ENCODE measurements at places on chromosomes 12 and 14.
A peak's percentile ranks its signal among the peaks of the same experiment; 100 is the strongest.

DNA sequence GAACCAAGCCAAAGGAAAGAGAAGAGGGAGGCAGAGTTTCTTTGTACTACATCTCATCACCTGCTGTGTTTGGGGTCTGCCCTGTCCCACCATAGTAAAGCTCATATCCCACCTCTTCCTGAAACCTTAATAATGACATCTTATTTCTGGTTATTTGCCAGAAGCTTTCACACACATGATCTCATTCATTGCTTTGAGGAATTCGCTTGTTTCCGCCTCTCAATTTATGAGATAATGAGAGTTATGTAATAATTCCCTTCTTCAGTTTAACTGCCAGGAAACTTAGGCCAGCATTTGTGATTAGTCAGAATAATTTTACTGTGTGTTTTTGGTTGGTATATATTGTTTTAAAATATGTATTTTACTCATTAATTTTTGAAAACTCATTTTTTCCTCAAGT lies 205.2 kb downstream of the CACNA1C start:
- no peak for DNase-seq

- DNase-seq, result peak; percentile 20
Measured at GRCh38 chr12:130014485-130014807, 110.6 kb upstream of the TMEM132D start.

DNA sequence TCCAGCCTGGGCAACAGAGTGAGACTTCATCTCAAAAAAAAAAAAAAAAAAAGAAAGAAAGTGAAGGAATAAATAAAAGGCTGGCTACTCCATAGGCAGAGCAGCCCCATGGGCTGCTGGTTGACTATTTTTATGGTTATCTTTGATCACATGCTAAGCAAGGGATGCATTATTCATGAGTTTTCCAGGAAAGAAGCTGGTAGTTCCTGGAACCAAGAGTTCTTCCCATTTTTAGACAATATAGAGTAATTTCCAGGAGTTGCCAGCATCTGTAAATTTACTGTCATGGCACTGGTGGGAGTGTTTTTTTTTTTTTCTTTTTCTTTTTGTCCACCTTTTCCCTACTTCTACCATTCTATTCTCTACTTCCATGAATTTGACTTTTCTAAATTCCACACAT lies 24.2 kb downstream of the FGD4 start:
- DNase-seq, result no peak

DNA sequence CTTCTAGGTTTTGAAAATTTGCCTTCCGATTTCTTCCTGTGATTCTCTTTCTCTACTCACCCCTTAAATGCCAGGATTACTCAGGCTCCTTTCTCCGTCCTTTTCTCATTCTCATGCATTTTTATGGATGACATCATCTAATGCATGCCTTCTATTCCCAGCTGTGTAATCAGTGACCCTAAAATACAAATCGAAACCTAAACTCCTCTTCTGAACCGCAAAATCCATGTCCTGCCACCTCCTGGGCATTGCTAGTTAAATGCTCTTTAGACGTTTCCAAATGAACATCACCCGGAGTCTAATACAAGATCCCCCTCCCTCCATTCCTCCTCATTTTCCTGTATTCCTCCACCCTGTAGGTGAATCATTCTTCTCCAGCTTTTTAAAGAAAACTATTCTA lies 1703.1 kb upstream of the FLRT2 start:
- no peak for DNase-seq

- no peak for DNase-seq
Measured at GRCh38 chr12:113844495-113845210, 121.5 kb downstream of the RBM19 start.

DNA sequence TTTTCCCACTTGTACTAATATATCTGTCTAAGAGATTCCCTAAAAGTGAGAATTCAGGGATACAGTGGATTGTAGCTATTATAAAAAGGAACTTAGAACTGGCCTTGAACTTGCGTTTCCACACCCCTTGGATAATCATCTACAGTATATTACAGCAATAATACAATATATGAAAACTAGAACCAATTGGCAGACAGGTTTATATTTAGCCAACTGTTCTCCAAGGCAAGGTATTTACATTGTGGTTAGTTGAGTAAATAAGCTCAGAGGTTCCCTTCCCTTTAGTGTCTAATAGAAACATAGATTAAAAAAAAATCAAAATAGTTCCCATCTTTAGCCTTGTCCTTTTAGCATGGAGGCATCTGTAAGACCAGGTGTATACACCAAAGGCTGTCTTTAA lies 42.1 kb downstream of the LIMA1 start:
- DNase-seq, result no peak

GRCh38 chr14:87013583-87013982 lies 979.4 kb downstream of the GALC start:
- no peak for DNase-seq

- no peak for DNase-seq
Measured at GRCh38 chr12:1279050-1279449, 288.0 kb downstream of the ERC1 start.

DNA sequence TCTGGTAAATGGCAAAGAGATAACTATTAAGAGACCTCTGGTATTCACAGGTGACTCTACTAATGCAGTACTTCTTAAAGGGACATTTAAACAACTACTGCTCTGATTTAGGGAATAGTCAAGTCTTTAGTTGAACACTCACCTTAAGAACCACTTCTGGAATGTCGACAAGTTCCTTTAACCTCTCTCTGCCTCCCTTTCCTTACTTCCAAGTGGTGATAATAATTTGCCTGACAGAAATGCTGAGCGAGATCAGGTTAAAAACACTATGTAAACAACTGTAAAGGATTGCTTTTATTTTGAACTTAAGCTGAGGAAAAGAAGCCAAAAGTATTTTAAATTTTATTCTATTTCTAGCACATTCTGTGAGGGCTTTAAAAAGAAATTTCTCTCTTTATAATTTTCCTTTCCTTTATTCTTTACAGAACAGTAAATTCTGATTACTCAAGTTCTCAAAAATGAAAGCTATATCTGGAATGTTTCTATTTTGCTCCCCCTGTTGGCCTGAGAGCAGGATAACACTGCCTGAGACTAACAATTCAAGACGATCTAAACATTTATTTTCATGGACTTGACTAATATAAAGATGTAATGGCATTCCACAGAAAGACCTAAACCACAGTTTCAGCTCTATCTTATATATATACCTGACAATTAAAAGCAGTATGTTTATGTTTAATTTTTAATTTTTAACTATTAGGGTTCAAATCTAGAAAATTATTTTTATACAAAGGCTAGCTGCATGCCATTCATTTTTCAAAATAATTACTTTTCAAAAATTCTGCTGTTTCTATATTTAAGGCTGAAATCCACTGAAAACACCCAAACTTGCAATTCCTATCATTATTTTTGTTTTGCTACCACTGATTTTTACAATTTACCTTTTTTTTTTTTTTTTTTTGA lies 29.2 kb downstream of the ZCCHC8 start:
- peak; percentile 62 for DNase-seq

- DNase-seq, result no peak
Measured at GRCh38 chr12:128365032-128365431, 98.1 kb downstream of the TMEM132C start.

GRCh38 chr12:47735649-47736048 lies 10.4 kb upstream of the ENDOU start:
- no peak for DNase-seq

- no peak for DNase-seq
Measured at GRCh38 chr14:91867316-91867988, at the start of gene TC2N. TSS of gene TC2N (minus strand) at chr14:91867536. CDS start at chr14:91813769, 53,767 bp downstream.

GRCh38 chr12:130775953-130776856 lies 60.1 kb upstream of the RIMBP2 start:
- no peak for DNase-seq

DNA sequence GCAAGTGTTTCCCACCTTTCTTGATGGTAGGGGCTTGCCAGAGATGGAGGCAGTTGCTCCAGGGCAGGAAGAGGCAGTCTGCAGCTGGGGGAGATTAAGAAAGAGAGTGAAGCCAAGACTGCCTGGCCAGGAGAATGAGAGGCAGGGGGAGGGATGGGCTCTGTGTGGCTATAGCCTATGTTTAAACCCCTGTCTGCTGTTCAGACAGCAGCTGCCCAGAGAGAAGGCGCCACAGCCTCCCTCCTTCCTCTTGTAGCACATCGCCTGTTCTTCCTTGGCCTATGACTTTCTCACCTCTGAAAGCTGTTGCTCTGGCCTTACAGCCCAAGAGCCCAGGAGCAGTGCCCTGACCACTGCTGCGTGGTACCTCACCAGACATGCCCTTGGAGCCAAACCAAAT lies 61.7 kb downstream of the EMP1 start:
- no peak for DNase-seq

DNA sequence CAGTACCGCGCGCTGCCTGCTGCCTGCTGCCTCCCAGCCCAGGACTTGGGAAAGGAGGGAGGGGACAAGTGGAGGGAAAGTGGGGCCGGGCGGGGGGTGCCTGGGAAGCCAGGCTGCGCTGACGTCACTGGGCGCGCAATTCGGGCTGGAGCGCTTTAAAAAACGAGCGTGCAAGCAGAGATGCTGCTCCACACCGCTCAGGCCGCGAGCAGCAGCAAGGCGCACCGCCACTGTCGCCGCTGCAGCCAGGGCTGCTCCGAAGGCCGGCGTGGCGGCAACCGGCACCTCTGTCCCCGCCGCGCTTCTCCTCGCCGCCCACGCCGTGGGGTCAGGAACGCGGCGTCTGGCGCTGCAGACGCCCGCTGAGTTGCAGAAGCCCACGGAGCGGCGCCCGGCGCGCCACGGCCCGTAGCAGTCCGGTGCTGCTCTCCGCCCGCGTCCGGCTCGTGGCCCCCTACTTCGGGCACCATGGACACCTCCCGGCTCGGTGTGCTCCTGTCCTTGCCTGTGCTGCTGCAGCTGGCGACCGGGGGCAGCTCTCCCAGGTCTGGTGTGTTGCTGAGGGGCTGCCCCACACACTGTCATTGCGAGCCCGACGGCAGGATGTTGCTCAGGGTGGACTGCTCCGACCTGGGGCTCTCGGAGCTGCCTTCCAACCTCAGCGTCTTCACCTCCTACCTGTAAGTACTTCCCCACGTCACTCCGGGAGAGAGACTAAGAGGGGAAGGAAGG lies at the start of gene LGR5:
TSS of gene LGR5 (plus strand) at position 186 of the 732 bp plus-strand sequence. CDS start at position 469, 283 bp downstream.
- no peak for DNase-seq

DNA sequence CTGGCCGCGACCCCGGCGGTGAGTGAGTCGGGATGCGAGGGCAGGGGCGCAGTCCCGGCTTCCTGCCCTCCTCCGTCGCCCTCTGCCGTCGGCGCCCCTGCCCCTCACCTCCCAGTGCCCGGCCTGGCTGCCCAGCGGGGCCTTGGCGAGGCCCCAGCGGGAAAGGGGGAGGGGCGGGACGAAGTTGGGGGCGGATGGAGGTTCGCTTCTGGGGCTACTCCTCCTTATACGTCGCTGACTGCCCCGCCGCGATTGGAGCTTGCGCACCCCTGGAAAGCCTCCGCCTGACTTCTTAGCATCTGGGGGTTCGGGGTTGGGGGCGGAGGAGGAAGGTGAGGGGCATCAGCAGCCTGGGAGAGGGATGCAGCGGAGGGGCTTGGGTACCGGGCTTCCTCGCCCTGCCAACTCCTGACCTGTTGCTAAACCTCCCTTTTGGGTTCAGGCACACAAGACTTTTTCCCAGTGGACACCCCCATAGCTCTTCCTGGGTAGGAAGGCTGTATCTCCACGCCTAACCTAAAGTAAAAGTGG lies 406 bp downstream of the TMEM263 start:
- peak; percentile 58 for DNase-seq

DNA sequence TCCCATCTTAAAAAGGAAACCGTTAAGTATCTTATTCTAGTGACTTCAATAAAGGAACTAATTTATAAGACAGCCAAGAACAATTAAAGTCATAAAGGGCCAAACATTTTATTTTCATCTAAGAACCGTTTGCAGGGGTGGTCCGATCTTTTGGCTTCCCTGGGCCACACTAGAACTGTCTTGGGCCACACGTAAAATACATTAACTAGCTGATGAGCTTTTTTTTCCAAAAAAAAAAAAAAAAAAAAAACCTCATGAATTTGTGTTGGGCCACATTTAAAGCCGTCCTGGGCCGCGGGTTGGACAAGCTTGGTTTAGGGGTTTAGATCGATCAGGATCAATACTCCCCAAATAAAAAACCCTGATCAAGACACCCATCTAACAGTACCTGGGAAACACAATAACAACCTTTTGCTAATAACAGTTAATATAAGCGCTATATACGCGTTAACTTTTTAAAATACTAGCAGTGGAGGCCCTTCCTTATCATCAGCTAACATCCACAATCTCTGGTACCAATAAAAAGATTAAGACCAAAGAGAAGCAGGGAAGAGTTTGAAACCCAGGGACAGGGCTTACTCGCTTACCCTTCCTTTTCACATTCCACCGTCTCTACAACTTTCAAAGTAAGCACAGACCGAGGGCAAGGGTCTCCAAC lies 1.1 kb downstream of the NAP1L1 start:
- DNase-seq, result no peak

DNA sequence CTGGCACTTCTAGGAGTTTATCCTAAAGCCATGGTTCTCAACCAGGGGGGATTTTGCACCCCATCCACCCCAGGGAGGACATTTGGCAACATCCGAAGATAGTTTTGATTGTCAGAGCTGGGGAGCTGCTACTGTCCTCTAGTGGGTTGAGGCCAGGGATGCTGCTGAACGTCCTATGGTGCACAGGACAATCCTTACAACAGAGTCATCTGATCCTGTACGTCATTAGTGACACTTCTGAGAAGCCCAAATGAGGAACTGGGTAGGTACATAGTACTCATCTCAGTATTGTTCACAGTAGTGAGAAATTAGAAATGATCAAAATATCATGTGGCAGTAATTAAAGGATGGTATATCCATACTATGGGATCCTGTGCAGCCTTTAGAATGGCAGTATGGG lies 185.1 kb downstream of the CHST11 start:
- no peak for DNase-seq

GRCh38 chr14:61573748-61574513 lies 121.4 kb upstream of the HIF1A start:
- no peak for DNase-seq

- DNase-seq, result no peak
Measured at GRCh38 chr12:51744235-51744634, 104.3 kb downstream of the FIGNL2 start.

DNA sequence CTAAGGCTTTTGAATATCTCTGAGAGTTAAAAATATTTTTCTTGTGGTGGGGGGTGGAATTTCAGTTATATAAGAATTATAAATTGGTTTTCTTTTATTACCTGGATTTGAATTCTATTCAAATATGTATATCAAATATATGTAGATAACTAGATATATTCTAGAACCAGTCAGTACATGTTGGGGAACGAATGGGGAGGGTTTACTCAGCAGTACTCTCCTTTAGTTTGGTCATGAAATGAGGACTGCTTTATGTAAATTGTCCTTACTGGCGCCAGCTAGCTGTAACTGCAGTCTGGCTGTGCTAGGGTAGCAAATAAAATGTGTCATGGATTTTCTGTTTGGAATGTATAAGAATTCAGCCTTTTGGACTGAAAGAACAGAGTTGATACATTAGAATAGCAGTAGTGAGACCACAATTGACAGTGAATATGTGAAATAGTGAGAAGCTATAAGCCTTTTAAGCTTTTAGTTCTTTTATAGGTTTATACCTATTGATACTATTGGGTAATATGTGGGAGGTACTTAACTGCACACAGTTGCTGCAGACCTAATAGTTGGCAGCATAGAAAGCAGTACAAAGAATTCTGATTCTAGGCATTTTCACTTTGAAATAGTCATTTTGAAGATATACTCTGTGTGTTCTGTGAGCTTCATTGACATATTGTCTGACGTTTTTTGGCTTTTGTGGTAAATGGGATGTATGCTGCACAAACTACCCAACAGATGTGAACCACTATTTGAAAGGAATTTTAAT lies 29.0 kb downstream of the ATF7IP start:
- peak; percentile 79 for DNase-seq
